ENCODE measurements at places on chromosomes 4 and X.

DNA sequence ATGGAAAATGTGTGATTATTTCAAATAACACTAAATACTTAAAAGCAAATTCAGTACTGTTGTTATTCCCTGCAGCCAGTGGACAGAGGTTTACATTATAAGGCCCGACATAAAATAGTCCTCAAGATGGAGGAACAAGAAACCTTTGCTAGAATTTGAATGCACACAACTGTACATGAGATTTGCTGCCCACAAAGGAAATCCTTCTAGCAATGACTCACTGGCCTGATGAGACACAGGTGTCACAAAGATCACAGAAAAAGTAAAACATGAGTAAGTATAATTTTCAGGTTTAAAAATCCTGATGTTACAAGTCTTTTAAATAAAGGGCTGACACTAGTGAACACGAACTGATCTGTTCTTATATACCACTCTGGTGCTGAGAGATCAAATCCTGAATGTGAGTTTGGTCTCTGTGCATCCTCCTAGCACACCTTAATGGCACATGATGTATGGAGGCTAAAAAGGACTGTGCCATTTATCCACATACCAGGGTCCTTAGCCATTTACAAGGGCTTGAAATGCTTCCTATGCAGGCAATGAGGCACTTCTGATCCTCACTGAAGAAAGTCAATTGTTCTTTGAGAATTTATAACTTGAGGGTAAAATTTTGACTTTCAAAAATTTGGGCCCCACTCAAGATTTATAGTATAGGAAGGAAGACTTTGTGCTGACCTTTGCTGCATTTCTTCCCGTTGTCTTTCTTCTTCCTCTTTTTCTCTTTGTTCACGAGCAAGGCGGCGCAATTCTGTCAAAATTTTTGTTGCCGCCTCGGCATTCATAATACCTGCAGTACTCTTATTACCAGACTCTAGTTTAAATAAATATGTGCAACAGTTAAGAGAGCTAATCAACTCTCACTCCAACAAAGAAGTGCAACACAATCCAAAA is 23.0 kb downstream of the MAP7D3 start:
- DNase-seq: no peak

GRCh38 chrX:144586756-144587155 is 660.5 kb upstream of the SPANXN1 start:
- no peak for DNase-seq

- no peak for DNase-seq
Observed at GRCh38 chr4:175905925-175906324, 93.9 kb upstream of the GPM6A start.

GRCh38 chr4:90419124-90419711 is 292.0 kb downstream of the CCSER1 start:
- no peak for DNase-seq

- DNase-seq: no peak
Observed at GRCh38 chrX:39324233-39324930, 523.1 kb downstream of the MID1IP1 start.

DNA sequence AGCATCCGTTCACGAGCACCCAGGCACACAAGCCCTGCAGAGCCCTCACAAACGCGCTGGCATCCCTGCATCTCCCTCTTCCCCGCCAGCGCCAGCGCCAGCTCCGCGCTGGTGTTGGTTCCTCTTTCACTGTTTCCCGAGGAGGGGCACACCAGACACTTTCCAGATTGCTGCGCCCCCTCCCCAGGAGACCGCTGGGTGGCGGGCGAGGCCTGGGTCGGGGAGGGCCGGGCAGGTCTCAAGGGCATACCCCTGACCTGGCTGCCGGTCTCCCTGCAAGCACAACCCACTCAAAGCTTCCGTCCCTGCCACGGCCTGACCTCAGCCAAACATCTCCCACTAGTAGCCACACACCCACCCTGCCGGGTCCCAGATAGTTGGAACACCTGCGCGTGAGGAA is 2.2 kb upstream of the NKX1-1 start:
- DNase-seq: no peak

- no peak for DNase-seq
Observed at GRCh38 chrX:17710871-17711301, 26.4 kb upstream of the SCML1 start.

GRCh38 chr4:157045507-157046127 is 30.3 kb upstream of the GLRB start:
- DNase-seq: no peak

DNA sequence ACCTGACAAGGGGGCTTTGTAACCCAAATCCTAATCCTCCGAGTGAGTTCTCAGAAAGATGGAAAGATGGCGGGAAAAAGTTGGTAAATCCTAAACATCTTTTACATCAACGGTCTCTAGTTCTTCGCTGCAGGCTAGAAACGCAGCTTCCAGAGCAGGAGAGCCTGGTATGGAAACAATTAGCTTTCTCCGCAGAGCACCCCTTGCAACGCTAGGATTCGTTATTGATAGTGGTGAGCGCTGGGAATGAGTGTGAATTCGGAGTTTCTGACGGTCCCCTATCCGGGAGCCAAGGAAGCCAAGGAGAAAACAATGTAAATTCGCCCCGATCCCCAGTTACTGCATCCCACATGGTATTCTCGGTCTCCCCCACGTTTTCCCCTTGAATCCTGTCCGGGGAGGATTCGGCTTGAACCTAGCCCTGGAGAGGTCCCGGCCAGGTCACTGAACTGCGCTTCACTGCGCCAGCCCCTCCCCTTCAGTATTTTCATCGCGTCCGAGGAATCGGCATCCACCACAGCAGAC is 4.7 kb upstream of the NEUROG2 start:
- DNase-seq: no peak

DNA sequence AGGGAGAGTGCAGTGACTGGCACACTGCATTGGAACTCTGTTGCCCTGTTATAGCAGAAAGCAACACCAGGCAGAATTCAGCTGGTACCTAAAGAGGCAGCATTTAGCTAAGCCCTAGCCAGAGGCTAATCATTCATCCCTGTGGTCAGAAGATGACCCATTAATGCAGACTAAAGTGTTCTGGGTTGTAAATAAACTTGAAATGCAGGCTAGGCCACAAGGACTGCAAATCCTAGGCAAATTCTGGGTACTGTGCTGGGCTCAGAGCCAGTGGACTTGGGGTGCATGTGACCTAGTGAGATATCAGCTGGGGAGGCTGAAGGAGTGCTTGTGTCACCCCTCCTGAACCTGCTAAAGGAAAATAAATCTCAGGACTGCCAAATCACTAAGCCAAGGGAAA is 91.2 kb downstream of the LPAR4 start:
- no peak for DNase-seq

GRCh38 chrX:77436682-77437081 is 10.5 kb upstream of the FGF16 start:
- DNase-seq: no peak

GRCh38 chr4:110108422-110108821 is 90.0 kb downstream of the ELOVL6 start:
- DNase-seq: no peak

DNA sequence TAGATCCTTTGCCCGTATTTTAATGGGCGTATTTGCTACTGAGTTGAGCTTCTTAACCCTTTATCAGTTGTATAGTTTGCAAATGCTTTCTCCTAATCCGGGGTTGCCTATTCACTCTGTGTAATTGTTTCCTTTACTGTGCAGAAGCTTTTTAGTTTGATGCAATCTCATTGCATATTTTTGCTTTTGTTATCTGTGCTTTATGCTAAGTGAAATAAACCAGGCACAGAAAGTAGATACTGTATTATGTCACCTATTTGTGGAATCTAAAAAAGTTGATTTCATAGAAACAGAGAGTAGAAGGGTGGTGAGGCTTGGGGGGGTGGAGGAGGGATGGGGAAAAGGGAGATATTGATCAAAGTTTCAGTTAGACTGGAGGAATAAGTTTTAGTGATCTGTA is 17.7 kb downstream of the OGT start:
- DNase-seq: no peak

GRCh38 chrX:2507196-2507595 is 6.4 kb upstream of the DHRSX start:
- no peak for DNase-seq

- no peak for DNase-seq
Observed at GRCh38 chr4:165515201-165515600, 136.4 kb downstream of the CPE start.

GRCh38 chr4:87321888-87322287 is 794 bp downstream of the HSD17B13 start:
- DNase-seq: no peak

DNA sequence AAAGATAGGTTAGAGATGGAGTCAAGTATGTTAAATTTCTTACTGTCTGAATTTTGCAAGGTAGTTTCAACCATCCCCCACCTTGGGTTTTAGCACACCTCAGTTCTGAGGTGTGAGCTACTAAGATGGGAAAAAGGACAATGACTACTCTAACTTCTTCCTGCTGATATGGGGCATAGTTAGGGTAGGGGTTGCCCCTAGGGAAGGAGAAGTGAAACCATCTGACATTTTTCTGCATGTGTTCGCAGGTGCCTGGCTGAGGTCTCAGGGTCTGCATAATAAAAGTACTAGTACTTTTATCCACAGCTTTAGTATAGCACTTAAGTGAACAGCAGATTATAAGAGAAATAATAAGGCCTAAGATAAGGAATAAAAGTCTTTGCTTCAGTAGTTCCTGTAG is 129.5 kb upstream of the CYSLTR1 start:
- no peak for DNase-seq

DNA sequence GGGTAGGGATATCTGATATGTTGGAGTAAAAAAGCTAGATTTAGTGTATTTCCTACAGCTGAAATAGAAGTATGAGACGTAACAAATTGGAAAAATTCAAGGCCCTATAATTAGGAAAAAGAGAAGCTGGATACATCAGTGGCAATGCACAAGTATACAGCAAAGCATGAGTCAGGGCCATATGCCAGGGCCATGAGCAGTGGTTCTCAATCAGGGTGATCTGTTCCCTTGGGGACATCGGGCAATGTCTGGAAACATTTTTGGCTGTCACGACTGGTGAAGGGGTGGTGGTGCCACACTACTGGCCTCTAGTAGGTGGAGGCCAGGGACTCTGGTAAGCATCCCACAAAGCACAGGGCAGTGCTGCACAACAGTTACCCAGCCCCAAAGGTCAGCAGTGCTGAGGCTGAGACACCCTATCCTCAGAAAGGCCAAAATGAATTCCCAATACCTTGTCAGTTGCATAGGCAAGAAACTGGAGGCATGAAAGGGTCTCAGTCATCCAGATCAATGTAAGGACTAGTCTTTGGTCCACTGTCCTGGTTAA is 36.8 kb upstream of the NAP1L5 start:
- no peak for DNase-seq

- no peak for DNase-seq
Observed at GRCh38 chr4:30904588-30904987, 184.4 kb downstream of the PCDH7 start.

DNA sequence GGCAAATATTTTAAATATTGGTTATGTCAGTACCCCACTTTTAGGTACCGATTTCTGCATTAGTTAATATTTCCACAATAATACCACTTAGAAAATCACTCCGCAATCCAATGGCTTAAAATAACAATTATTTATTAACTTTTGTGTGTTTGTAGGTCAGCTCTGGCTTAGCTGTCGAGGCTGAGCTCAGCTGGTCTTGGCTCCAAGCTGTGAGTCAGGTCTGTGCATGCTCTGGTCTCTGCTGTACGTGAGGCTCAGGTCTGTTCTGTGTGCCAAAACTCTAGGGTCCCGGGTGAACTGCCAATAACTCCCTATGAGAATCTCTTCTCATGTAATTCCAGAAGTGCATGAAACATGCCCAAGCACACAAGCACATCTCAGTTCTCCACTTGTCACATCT is 245.8 kb upstream of the GK2 start:
- no peak for DNase-seq

GRCh38 chr4:11954093-11954492 is 525.4 kb upstream of the HS3ST1 start:
- no peak for DNase-seq

GRCh38 chr4:173397604-173398003 is 1.3 kb downstream of the SCRG1 start:
- DNase-seq: no peak

GRCh38 chr4:47830265-47831025 is 7.4 kb downstream of the CORIN start:
- DNase-seq: no peak

- no peak for DNase-seq
Observed at GRCh38 chrX:118968031-118968430, 6.4 kb upstream of the LONRF3 start.

DNA sequence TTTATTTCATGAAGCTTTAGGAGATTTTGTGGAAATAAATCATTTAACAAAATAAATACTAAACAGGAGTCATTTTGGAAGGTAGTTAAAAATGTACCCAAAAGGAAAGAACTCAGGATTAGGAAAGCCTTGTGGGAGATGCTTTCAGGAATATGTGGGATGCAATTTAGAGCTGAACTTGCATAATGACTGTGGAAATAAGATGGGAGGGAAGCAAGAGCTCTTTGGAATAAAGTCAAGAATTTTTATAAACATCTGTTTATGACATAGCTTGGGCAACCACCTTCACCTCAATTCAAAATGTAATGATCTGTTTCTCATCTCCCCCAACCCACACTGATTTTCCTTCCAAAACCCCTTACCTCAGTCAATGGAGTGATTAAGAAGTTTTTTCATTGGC is 623.8 kb downstream of the FAT4 start:
- DNase-seq: no peak

DNA sequence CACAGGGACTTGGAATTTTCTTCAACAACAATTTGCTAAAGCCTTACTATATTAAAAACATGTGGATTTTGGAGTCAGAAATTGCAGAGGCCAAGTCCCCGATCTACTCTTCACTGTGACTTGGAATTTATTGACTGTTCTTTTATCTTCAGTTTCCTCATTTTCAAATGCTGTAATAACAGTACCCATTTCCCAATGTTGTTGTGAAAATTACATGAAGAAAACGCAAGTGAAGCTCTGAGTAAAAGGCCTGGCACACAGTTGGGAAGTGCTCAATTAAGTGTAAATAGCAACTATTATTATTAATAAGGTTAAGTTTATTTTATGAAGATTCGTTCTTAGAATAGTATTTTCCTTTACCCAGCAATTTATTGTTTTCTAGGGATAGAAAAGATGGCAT is 15.7 kb downstream of the STBD1 start:
- DNase-seq: no peak

DNA sequence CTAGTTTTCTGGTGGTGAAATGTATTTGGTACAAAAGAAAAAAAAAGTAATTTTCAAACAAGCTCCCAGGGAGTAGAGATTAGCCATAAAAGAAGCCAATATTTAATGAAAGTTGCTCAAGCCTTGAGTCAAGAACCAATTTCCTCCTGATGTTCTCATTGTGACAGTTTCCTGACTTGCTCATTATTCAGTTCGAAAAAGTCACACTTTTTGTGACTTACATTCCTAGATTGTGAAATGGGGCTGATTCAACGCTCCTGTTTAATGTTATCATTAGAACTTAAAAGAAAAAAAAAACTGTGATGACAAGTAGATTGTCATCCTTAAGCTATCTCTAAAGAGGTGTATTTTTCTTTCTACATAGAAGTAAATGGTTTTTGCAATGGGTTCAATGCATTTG is 122.6 kb upstream of the BMPR1B start:
- DNase-seq: no peak

DNA sequence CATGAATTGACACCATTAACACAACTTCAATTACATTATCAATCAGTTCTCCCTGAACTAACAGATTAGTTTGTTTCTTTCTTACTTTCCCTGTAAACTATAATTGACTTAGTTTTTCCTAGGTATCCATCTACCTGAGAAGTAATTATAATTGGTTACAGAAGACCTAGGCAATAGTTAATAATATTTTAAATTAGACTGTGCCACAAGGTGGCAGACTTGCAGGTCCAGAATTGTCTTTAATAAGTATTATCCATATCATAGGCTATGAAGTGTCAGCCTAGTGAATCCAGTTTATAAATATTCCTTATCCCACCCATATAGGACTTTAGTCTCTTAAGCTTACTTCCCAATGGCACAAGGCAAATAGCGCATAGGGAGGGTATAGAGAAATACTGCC is 48.9 kb upstream of the FAM47B start:
- no peak for DNase-seq

GRCh38 chrX:128365492-128365891 is 313.3 kb upstream of the ACTRT1 start:
- no peak for DNase-seq

Measured in stimulated activated CD8-positive, alpha-beta memory T cell treated with anti-CD3 and anti-CD28 coated beads, Interleukin-7, amount 100 ng/mL, for 1 hour (primary cell).